ENCODE measurements at places on chromosomes 3 and 15.

DNA sequence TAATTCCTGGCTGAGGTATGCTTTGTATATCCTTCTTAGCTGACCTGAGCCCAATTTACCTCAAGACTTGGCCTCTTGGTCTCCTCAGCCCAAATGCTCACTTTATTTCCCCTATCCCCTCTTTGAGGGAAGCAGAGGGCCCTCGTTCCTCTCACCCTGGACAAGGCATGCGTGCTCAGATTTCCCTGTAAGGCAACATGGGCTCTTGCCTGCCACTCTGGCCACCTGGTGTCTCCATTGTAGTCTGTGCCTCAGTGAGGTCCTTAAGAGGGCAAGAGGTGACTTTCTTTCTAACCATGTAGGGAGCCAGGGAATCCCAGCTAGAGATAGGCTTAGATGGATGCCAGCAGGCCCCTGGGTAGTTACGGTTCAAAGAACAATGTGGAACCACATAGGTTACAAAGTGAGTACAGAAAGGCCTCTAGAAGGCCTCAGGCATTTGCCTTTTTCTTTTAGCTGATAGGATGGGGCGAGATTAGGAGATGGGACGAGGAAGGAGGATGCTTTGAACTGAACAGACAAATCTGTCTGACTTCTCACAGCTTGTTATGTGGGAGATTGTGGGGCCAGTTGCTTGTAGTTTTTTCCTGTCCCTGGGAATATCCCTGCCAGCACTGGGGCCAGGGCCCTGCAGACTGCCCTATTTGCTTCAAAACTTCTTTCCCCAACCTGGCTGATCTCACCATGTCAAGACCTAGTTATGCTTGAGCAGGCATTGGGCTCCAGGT, 1.1 kb upstream of the INTS14 start:
- no peak for DNase-seq

- DNase-seq: no peak
Observed at GRCh38 chr15:64749999-64750657, 25.3 kb downstream of the RBPMS2 start.

- DNase-seq: peak; percentile 8
Observed at GRCh38 chr15:66774001-66774814, 72.2 kb downstream of the SMAD6 start.

GRCh38 chr3:192940129-192940528, 22.5 kb upstream of the MB21D2 start:
- no peak for DNase-seq

DNA sequence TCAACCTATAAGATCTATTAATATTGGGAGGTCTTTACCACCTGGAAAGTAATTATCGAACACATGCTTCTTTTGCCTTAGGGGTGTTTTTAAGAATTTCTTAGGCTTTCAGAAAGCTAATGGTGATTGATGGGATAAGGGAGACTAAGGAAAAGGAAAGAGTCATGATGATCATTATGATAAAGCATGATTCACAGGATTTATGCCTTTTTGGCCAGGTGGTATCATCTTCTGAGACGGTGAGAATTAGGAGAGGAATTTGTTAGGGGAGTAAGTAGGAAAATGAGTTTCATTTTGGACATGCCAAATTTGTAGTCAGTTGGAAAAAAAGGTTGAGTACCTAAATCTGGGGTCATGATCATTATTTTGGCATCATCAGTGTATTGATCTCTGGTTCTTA, 8.9 kb downstream of the ARMC8 start:
- no peak for DNase-seq

DNA sequence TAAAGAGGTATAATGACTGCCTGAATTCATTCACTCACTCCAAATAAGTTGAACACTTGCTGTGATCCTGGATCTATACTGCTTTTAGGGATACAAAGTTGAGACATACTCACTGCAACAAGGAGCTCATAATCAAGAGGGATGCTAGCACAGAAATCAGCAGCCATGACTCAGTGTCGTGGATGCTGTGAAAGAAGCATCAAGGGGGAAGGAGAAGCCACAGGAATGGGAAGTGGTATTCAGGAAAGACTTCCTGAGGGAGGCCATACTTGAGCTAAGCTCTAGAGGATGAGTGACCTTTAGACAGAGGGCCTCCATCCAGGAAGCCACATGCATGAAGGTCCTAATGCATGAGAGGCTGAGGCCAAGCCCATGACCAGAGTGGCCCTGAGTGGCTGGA, 245.7 kb upstream of the RORA start:
- no peak for DNase-seq

DNA sequence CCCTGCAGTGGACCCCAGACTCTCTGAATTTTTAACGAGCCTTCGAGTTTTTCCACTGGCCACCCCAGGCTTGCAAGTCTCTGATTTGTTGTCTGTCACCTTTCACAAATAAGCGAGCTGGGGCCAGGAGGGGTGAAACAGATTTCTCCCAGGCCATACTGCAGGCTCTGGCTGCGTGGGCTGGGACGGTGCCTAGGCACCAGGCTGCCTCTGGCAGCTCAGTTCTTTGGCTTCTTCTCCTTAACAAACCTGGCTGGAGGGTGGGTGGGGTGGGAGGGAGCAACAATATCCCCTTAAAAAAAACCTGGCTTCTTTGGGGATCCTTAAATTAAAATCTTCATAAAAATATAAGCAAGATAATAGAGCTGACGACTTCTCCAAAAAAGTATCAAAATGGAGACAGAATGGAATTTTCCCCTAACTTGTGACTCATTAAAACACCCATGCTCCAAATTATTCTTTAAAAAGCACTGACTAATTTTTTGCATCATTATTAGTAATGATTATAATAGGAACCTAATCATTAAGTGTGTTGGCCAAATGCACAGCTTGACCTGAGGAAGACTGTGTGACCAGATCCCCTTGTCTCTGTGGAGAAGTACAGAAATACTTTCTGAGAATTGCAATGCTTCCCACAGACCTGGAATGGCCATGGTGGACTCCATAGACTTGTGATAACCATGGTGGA, 84.1 kb downstream of the SNRK start:
- no peak for DNase-seq

All from NCI-H446 treated with DMSO at 0.1 percent for 48 hours (cell line).